ENCODE measurements at places on chromosomes 4 and X.

- DNase-seq, result no peak
These were observed 216.2 kb downstream of the ADGRA3 start for GRCh38 chr4:22299678-22300077.

GRCh38 chr4:70741867-70742658 lies 20.3 kb downstream of the RUFY3 start:
- DNase-seq, result no peak

- DNase-seq, result no peak
These were observed 5.1 kb upstream of the FAM184B start for GRCh38 chr4:17786567-17786966.

DNA sequence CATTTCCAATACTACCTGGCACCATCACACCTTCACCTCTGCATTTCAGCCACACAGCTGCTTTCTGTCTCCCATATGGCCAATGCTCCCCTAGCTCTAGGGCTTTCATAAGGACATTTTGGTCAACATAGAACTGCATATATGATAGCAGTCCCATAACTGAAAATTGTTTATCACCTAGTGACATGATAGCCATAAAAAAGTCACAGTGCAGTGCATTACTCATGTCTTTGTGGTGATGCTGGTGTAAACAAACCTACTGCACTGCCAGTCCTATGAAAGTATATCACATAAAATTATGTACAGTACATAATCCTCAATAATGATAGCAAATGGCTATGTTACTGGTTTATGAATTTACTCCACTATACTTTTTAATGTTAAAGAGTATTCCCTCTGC lies 221.0 kb downstream of the NAF1 start:
- no peak for DNase-seq

DNA sequence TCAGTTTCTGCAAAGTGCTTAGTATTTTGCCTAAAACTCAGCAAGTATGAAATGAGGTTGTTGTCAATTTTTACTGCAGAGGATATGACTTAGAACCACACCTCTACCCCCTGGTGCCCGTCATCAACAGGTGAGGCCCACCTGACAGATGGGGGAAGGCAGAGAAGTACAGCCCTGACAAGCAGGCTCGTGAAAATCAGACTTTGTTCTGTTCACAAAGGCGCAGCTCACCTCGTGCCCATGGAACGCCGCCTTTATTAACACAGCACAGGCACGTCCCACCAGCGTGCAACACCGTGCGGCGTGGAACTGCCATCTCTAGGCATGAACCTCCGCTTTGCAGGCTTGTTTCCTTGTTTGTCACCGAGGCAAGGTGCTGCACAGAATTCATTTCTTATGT lies 13.3 kb downstream of the CYP4V2 start:
- no peak for DNase-seq

- no peak for DNase-seq
These were observed 520.2 kb downstream of the SPRY1 start for GRCh38 chr4:123916821-123917220.

- no peak for DNase-seq
These were observed 14.3 kb downstream of the RRAGB start for GRCh38 chrX:55731826-55732225.

DNA sequence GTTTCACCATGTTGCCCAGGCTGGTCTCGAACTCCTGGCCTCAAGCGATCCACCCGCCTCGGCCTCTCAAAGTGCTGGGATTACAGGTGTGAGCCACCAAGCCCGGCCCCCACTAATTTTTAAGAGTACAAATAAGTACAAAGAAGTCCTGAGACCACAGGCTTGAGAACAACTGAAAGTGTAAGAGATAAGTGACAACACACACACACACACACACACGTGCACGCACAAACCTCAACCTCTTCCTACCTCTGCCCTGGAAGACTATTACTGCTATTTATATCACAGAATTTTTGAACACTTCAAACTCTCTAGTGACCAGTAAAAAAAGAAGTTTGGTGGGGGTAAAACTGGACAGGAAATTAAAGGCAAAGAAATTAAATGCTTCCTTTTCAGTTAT lies 7.5 kb downstream of the KLHL15 start:
- DNase-seq, result no peak

- DNase-seq, result no peak
These were observed 12.4 kb downstream of the GPAT3 start for GRCh38 chr4:83548151-83548905.

DNA sequence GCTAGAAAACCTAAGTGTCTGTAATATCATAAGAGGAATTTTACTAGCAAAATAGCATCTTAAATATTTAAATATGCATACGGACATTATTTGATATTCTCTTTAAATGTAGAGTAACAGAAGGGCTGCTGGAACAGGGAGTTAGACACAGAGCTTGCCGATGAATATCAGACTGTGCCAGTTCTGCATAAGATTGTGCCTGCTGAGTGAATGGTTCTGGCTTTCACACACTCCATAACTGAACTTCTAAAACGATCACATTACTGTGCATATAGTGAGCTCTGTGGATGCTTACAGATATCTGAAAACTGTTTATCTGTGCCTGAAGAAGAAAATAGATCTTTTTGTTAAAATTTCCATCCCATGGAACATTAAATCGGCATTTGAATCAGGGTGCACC lies 867.4 kb upstream of the PCDH10 start:
- DNase-seq, result no peak

- DNase-seq, result no peak
These were observed 714.9 kb downstream of the GRXCR1 start for GRCh38 chr4:43607400-43607799.

DNA sequence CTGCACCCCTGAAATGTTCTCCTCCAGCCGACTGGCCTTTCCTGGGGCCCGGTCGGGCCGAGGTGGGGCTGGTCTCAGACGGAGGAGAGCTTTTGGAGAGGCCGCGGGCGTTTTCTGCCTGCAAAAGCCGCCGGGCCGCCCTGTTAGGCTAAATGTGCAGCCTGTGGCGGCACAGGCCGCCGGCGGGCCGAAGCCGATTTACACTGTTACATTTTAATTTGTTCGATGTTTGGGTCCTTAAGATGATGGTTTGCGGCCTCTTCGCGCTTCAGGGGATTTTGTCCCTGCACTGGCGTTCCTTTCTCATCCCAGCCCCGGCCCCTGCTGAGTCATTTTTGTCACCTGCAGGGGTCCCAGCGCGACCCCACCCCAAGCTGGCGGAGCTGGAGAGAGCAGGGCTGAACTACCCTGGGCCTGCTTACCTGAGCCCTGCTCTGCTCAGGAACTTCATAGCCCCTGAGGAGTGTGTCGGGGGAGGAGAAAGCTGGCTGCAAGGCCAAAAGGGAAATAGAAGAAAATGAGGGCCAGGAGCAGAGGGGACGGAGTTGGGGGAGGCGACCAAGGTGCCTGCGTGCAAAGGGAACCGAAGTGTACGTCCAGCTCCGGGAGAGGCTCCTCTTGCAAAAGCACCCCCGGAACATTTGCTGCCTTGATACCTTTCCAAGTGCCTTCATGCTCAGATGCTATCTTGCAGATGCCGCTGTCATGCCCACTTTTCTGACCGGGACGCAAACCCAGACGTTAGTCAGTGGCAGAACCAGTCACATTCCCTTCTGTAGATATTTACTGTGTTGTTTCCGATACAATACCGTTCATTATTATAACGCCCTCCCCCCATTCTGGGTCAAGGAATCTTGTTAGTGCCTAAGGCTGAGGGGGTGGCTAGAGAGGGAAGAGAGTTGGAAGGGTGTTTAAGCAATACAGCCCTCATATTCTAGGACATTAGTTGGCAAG lies 977 bp upstream of the RBBP7 start:
- DNase-seq, result peak; percentile 52

- no peak for DNase-seq
These were observed 68.6 kb downstream of the ADGRG4 start for GRCh38 chrX:136369377-136369776.

- DNase-seq, result no peak
These were observed 47.7 kb downstream of the HMGB3 start for GRCh38 chrX:151030845-151031244.

DNA sequence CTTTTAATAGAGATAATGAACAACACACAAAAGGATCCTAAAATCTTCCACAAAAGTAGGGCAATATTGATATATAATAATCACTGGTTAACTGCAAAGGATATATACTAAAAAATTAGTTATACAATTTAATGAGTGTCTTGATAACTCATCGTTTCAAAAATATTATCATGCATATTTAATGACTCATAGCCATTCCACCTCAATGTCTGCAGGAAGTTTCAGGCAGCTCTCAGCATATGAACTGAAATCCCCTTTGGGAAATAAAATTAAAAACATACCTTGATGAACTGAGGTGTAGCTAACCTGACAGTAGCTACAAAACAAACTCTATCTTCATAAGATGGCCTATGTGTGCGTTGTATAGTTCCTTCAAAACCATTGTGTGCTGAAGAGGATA lies 62.9 kb downstream of the TMEM165 start:
- DNase-seq, result no peak

- no peak for DNase-seq
These were observed 21.9 kb upstream of the CLCN4 start for GRCh38 chrX:10134921-10135320.

DNA sequence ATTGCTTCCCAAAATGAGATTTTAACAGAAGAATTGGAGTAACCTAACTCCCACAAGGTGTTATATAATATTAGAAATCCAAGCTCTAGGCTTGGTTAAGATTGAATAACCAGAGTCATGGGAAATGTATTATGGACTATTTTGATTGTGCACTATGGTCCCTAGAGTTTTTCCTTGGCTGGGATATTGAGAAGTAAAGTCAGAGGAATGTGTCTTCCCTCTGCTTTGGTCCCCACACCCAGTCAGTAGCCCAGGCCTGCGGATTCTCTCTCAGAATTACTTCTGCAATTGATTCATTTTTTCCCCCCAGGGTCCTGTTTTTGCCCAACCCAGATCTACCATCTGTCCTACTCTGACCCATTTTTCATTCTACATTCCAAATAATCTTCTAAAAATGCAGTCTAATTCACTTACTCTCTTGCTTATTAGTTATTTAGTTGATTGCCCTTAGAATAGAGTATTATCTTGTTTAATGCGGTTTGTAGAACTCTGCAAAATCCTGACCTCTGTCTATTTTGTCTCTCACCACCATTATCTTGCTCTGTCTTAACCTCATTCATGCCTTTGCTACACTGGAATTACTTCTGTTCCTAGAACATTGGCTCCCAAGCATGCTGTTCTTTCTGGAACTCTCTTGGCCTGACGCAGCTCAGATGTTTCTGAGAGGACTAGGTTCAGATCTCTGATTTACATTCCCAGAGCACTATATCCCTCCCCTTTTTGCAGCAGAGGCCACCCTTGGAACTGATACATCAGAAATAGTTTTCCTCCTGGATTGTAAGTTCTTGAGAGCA lies 23.6 kb downstream of the GUCY1A1 start:
- no peak for DNase-seq

DNA sequence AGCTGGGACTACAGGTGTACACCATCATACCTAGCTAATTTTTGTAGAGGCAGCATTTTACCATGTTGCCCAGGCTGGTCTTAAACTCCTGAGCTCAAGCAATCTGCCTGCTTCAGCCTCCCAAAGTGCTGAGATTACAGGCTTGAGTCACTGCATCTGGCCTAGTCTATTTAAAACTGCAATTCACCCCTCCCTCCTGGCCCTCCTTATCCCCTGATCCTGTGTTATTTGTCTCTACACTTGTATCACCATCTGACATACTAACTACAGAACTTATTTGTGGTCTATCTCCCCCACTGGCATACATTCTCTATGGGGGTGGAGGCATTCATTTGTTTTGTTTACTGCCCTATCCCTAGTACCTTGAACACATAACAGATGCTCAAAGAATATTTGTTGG lies 23.7 kb downstream of the CC2D2A start:
- DNase-seq, result no peak

- no peak for DNase-seq
These were observed 24.4 kb upstream of the PIGA start for GRCh38 chrX:15359701-15360100.

DNA sequence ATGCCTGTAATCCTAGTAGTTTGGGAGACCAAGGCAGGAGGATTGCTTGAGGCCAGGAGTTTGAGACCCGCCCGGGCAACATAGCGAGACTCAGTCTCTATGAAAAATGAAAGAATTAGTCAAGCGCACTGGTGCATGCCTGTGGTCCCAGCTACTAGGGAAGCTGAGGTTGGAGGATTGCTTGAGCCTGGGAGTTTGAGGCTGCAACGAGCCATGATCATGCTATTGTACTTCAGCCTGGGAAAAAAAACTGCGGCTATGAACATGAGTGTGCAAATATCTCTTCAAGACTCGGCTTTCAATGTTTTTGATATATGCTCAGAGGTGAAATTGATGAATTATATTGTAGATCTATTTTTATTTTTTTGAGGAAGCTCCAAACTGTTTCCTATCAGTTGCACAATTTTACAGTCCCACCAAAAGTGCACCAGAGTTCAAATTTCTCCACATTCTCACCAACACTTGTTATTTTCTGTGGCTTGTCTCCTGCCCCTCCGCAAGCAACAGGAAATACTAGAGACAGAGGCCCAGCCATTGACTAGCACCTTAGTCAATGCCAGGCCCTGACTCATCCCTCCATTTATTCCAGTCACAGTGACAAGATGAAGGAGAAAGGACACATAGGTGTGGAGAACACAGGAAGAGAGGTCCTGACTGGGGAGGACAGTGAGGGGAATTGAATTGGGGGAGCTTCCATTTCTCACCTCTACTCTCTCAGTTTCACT lies 33.1 kb upstream of the ZNF41 start:
- no peak for DNase-seq

GRCh38 chr4:169662206-169662605 lies 41.8 kb downstream of the CLCN3 start:
- no peak for DNase-seq

DNA sequence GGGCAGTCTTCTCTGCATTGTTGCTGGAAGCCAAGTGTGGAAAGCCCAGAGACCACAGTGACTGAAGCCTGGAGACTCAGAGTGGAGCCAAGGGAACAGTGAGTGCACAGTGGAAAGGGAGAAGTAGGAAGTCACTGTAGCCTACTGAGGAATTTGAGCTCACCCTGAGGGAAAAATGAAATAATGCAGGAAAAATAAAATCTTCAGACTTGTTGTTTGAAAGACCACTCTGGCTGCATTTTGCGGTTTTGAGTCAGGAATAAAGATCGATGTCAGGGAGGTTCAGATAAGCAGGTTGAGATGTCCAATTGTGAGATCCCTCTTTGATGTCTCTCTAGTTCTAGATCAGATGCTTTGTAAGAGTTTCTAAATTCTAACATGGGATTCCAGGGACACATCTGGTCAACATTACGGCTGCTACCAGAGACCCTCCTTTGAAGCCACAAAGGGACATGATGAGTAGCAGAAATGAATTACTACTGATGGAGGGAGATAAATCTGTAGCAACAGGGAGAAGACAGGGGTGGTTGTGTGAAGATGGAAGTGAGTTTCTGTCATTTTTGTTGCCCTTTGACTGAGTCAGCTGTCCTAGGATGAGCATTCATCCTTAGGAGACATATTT lies 8.4 kb downstream of the ADH4 start:
- DNase-seq, result no peak

DNA sequence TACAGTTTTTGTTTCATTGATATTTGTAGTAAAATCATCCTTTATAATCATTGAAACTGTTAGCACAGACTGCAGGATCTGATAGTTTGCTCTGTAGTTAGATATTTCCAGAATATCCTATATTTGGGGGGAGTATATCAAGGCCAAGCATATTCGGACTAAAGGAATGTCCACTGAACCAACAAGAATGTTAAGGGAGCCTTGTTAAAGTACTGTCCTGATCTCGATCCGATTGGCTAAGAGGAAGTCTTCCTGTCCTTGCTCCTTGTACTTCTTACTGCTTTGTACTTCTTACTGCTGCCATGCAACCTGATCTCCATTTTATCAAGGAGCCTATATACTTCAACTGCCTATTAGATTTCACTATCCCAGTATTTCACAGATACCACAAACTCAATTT lies 449.3 kb downstream of the RPA4 start:
- no peak for DNase-seq

- no peak for DNase-seq
These were observed 198.6 kb upstream of the S100G start for GRCh38 chrX:16451334-16451733.

All from G401 (cell line).